Memory B cell (primary cell): ENCODE measurements at places on chromosomes 12 and 14.

GRCh38 chr14:61051051-61051450, 70.0 kb downstream of the SLC38A6 start:
- DNase-seq, result no peak

DNA sequence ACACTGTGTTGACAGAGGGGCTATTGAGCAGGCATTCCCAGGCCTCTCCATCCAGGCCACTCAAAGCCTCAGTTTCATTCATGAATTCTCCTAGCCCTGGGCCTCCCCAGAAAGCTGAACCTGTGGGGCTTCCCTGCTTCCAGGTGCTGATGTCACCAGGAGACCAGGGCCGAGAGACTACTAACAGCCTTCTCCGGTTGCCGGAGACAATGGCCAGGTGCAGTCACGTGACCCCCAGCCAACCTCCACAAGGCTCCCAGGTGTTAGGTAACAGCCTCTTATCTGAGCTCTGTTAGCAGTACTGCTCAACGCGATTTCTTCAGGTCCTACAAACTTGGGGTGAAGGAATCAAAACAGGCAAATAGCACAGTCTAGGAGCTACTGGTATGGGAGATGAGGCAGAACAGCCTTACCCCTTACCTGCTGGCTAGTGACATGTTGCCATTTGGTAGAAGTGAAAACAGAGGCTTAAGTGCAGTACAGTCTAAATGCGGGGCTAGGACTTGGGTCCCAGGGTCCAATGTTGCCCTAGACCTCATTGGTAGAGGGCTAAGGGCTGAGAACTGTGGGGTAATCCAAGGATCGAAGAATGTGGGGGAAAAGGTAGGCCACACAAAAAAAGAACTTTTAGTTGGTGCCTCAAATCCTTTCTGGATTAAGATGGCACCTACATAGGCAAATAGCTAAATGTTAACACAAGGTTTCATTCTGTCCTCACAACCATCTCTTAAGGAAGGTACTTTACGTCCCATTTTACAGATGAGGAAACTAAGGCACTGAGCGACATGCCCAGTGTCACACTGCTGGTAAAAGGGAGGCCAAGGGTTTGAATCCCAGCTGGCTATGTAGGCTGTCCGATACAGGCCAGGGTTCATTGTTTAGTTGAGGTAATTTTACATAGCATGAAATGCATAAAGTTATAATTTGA, 3.8 kb downstream of the CCDC88C start:
- no peak for DNase-seq

- no peak for DNase-seq
Measured at GRCh38 chr12:91574391-91574790, 391.8 kb upstream of the DCN start.

GRCh38 chr12:18747895-18748294, 10.0 kb downstream of the CAPZA3 start:
- DNase-seq, result no peak

DNA sequence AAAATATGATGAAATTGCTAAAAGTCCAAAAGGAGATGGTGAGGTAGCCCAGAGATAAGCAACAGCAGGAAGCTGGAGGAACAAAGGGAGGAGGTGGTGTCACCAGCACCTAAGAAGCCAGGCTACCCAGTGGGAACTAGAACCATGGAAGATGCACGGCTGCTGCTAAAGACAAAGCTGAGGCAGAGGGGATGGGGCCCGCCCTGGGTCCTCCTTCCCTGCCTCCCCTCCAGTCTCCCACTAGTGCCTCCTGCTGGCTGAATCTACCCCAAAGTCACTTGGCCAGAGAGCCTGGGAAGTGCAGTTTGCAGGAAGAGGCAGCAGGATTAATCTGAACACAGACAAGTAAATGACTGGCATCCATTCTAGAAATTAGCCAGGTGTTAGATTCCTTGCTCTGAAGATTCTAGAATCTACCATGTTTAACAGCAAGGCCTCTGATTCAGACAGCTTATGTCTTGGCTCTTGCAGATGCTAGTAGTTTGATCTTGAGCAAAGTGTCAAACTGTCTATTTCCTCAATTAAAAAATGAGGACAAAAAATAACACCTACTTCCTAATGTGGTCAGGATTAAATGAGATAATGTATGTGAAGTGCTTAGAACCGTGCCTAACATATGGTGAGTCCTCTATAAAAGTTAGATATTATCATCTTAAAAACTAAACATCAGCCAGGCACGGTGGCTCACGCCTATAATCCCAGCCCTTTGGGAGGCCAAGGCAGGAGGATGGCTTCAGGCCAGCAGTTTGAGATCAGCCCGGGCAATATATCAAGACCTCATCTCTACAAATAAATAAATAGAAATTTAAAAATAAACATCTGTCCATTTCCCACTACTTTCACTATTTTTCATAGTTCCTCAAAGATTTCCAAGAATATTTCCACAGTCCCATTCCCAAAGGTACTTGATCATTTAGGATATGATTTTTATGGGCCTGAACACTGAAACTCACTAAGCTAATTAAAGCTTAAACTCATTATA, 5.8 kb upstream of the LRP10 start:
- no peak for DNase-seq

DNA sequence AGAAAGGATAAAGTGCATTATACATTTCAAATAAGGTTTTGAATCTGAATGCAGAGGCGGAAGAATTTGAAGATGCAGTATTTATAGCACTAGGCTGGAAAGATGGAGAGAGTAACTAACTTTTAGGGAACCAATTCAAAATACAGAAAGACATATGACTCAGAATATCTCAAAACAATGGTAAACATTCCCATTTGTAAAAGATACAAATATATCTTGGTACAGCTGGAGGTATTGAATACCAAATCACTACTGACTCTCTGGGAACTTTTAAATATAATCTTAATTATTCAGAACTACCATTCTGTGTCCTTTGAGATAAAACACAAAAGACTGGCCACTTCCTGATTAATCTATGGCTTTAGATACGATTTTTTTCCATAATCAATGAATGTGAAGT, 5.1 kb downstream of the CD69 start:
- no peak for DNase-seq

GRCh38 chr14:65789363-65789762, 376.8 kb downstream of the FUT8 start:
- no peak for DNase-seq

DNA sequence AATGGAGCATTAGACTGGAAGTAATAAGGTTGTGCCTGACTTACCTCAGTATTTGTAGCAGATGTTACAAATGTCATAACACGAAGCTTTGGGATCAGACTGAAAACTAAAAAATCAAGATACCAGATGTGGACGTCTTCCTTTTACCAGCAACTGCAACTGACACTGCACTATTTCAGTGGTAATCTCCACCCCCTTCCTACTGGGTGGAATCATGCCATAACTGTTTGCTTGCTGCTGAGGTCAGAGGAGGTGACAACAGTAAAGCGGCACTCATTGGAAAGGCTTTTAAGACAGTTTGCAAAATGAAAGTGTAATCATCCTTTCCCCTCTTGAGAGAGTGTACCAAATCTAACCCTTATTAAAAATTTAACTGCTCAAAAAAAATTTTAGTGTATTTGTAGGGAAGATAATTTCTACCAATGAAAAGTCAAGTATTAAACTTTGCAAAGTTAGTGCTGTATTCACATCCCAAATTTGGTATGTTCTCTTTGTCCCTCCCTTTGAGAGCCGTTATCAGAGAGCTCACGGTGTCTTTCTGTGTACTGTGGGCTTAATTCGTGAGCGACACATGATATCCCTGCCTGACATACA, 420.7 kb downstream of the NPAS3 start:
- DNase-seq, result no peak

- DNase-seq, result no peak
Measured at GRCh38 chr12:12502815-12503151, 59.9 kb downstream of the DUSP16 start.
